ENCODE measurements at places on chromosomes 2 and 18.

GRCh38 chr18:49733321-49733720, 80.0 kb downstream of the ACAA2 start:
- DNase-seq: no peak

- no peak for DNase-seq
These were observed 12.3 kb upstream of the CIB4 start for GRCh38 chr2:26653207-26654060.

GRCh38 chr2:31322371-31322770, 88.4 kb downstream of the EHD3 start:
- no peak for DNase-seq

- no peak for DNase-seq
These were observed 169.9 kb downstream of the BCL11A start for GRCh38 chr2:60383401-60384143.

- no peak for DNase-seq
These were observed 778.3 kb downstream of the TRIB2 start for GRCh38 chr2:13495051-13495450.

DNA sequence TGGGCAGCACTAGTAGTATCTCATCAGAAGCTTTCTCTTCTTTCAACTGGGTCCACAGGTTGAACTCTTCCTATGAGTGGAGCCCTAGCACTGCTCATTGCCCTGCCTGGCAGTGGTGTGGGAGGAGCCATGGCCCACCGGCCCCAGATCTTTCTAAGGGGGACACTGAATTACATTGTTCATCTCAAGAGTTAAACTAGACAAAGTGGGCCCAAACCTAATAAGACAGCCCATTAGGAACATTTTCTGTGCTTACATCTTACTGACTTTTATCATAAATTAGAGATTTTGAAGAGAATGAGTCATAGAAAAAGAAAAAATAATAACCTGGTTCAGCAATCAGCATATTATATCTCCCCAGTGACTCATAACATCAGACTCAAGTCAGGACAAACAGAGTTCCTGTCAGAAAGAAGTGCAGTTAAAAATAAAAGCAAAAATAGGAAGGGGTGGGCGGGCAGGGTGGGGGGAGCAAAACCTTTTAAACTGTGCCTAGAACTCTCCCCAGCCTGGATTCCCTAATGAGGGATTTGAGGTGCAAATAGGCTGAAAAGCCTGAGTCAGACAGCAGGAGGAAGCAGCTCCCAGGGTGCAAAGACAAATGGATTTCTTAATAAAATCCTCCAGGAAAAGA, 161.6 kb upstream of the TRIB2 start:
- DNase-seq: no peak

- DNase-seq: no peak
These were observed 29.9 kb downstream of the GPC1 start for GRCh38 chr2:240465268-240465764.

- DNase-seq: no peak
These were observed 471.7 kb upstream of the CDH20 start for GRCh38 chr18:60861575-60861974.

DNA sequence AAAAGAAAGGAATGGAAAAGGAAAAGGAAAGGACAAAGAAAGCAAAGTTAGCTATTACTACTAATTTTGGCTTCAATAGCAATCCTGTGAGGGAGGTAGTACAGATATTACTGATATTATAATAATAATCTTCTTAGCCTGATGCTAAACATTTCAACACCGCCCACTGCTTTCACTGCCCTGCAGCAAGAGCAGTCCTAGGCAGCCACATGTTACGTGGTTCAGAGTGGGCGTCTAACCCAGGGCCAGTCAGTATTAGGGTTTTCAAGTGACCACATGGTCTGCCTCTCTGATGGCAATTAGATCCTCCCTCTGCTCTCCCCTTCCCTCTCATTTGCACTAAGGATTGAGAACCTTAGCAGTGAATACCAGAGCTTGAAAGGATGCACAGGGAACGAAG, 83.7 kb upstream of the ZNF397 start:
- no peak for DNase-seq

- DNase-seq: no peak
These were observed 20.9 kb upstream of the TFPI start for GRCh38 chr2:187574969-187575750.

DNA sequence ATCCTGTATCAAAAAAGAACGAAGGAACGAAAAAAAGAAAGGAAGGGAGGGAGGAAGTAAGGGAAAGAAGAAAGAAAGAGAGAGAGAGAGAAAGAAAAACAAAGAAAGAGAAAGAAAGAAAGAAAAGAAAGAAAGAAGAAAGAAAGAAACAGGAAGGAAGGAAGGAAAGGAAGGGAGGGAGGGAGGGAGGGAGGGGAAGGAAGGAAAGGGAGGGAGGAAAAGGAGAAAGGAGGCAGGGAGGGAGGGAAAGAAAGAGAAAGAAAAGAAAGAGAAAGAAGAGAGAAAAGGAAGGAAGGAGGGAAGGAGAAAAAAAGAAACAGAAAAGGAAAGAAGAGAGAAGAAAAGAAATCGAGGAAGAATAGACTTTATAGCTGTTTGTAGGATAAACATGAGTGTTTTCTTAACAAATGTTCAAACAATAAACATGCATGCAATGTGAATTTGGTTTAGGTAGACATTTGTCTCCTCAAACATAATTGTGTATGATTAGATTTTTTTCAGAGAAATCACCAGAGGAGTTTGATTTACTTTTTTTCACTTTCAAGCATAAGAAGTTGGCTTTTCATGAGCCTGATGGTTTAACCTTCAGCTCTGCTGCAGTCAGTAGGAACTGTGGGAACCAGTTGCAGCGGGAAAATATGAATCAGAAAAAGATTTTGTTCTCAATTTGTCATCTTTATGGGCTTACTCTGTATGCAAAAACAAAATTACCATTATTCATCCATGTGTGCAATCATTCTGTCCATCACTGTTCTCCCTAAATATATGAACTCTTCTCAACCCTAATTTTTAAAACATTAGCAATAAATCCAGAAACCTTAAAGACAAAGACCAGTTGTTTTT, 71.6 kb downstream of the PRKRA start:
- no peak for DNase-seq

GRCh38 chr2:161131804-161132203, 28.4 kb upstream of the TANK start:
- no peak for DNase-seq

DNA sequence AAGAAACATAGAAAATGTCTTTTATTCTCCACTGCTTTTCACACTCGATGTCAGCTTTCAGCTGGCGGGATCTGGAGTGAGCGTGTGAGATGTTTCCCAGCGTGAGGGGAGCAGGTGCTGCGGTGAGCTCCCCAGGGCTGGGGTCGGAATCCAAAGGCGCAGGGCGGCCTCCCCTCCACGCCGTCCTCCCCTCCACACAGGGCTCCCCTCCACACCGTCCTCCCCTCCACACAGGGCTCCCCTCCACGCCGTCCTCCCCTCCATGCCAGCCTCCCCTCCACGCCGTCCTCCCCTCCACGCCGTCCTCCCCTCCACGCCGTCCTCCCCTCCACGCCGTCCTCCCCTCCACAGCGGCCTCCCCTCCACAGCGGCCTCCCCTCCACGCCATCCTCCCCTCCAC, 26.9 kb upstream of the KCNG2 start:
- DNase-seq: no peak

GRCh38 chr2:238459081-238459629, 32.4 kb downstream of the ASB1 start:
- DNase-seq: no peak

DNA sequence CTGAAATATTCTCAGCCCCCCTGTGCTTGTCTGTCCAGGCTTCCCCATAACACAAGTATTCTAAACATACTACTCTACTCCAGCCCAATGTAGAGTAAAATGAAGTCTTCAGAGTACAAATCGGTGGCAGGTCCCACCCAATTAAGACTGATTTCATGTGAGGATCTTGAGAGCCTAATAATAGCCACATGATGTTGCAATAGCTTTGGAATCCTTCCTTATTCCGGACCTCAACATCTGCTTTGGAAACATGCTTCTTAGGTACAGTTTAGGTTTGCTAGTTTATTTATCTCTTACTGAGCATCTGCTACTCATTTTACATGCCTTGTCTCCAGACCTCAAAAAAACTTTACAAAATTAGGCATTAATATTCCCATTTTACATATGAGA, 207.3 kb upstream of the RAB6C start:
- no peak for DNase-seq

GRCh38 chr2:239878686-239879085, 146.5 kb downstream of the NDUFA10 start:
- no peak for DNase-seq

DNA sequence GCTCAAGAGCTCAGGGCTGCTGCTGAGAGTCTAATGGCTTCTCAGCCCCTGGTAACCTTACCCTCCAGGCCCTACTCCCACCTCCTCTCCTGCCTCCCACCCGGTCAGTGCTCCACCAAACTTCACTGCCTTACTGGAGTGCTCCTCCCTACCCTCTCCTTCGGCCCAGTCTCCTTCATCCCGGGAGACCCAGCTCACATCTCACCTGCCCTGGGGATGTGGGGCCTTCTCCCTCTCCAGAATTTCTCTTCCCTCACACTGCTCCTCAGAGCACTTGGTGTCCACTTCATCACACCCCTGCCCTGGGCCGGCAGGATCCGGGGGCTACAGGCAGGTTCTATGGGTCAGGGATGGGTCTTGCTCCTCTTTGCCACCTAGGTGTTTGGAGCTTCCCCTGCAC, 21.6 kb downstream of the PTPN18 start:
- DNase-seq: peak; percentile 10

GRCh38 chr2:224927646-224928173, 114.6 kb downstream of the DOCK10 start:
- no peak for DNase-seq

GRCh38 chr2:46923041-46923528, 7.5 kb upstream of the MCFD2 start:
- DNase-seq: no peak

- DNase-seq: no peak
These were observed 8.2 kb upstream of the CABLES1 start for GRCh38 chr18:23127090-23127489.

DNA sequence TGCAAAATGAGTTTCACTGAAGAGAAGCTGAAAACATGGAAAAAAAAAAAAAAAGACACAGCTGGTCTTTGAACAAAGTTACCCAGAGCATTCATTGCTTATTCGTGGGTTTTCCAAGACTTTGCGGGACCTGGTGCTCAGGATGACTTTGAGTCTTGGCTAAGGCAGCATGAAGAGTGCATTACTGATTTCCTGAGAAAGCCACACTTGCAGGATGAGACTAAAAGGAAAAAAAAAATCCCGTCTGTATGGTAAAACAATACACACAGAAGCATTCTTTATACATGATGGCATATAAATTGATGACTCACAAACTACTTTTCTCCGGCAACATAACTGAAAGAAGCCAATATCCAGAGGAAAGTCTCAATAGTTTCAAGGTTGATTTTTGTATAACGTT, 195.4 kb downstream of the SPP2 start:
- DNase-seq: no peak

DNA sequence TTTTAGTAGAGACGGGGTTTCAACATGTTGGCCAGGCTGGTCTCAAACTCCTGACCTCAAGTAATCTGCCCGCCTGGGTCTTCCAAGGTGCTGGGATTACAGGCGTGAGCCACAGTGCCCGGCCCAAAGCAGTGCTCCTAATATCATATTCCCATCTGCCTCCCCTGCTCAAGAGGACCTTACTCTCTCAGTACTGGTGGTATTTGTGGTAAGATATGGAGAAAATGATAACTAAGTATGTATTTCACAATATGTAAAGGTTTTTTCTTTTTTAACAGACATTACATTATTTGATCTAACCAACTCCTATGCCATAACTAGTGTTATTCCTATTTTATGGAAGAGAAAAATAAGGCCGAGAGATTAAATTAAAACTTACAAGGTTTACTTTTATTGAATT, 201.0 kb downstream of the CAMKMT start:
- no peak for DNase-seq

DNA sequence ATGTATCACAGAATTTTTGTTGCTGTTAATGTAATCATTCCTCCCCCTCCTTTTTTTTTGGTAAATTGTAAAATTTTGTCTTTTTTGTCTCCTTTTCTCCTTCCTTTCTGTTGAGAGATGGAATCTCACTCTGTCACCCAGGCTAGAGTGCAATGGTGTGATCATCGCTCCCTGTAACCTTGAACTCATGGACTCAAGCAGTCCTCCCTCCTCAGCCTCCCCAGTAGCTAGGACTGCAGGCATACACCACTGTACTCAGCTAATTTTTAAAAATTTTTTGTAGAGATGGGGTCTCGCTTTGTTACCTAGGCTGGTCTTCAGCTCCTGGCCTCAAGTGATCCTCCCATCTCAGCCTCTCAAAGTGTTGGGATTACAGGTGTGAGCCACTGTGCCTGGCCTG, 5.3 kb downstream of the EIF5B start:
- DNase-seq: no peak

DNA sequence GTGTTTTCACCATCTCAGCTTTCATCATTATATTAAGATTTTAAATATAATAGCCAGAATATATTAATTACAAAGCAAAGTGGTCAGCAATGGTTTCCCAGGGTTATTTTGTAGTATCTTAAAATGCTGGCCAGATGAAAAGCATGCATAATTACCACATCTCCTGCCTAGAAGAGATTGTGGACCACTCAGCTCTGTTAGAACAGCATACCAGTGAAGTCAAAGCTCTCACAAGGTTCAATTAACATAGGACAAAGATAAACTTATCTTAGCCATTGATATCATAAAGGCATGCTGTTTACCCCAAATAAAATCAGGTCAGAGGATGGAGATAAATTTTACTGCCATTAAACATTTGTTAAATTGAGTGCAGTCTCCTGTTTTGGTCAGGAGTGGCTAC, 19.3 kb upstream of the PDE1A start:
- no peak for DNase-seq

DNA sequence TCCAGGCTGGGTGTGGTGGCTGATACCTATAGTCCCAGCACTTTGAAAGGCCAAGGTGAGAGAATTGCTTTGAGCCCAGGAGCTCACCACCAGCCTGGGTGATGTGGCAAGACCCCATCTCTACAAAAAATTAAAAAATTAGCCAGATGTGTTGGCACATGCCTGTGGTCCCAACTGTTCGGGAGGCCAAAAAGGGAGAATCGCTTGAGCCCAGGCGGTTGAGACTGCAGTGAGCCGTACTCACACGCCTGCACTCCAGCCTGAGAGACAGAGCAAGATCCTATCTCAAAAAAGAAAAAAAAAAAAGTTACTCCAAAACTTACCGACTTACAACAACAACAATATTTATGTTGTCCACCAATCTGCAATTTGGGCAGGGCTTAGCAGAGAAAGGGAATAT, 178.0 kb upstream of the FN1 start:
- DNase-seq: no peak

DNA sequence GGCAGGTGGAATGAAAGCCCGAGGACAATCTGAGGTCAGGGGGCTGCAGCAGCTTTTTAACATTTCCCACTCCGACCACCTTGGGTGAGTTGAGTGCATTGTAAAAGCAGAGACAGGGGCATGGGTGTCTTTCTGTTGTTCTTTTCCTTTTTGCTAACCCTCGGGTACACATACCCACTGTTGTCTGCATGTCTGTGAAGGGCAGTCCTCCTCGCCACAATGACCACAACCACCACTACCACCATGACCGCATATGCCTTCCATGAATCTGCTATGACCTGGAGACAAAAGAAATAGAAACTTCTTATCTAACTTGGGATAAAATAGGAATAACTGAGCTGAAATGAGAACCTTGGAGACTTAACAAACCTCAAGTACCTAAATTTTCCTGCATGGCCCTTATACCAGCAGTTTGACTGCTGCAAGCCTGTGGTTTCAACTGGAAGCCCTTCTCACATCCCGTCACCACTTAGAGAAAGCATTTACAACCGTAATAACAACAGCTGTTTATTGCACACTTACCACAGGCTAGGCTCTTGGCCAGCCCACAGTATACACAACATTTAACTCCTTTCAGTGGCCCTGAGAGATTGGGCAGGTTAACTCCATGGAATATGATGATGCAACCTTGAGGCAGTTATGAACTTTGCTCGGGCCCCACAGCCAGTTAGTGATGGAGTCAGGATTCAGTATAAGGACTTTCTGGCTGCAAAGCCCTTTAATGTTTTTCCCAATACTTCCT, 80.3 kb downstream of the GYPC start:
- no peak for DNase-seq

All from germinal center (tissue), 1 donor.